ENCODE measurements at places on chromosomes 3 and 15. TPM values are rescaled to one million over a fixed set of nuclear protein-coding genes. Genes with fewer than 3 reads are reported as not detected.

KLF13 gene
- 81.4 TPM for polyA plus RNA-seq

MUC13 gene
- not detected for polyA plus RNA-seq

FBLN2 gene
- 4.4 TPM for polyA plus RNA-seq

ZDHHC19 gene
- polyA plus RNA-seq: 5.4 TPM

MESP2 gene
- polyA plus RNA-seq: not detected

ZPLD1 gene
- polyA plus RNA-seq: not detected

LCTL gene
- not detected for polyA plus RNA-seq

MUC20 gene
- 0.39 TPM for polyA plus RNA-seq

MYL3 gene
- not detected for polyA plus RNA-seq

LTK gene
- polyA plus RNA-seq: 2.0 TPM

PARP15 gene
- 16.6 TPM for polyA plus RNA-seq

MORC1 gene
- polyA plus RNA-seq: not detected

MFAP1 gene
- polyA plus RNA-seq: 10.9 TPM

TM6SF1 gene
- polyA plus RNA-seq: 0.29 TPM

ZBTB47 gene
- 0.11 TPM for polyA plus RNA-seq

CPLX3 gene
- not detected for polyA plus RNA-seq

AP3B2 gene
- 0.35 TPM for polyA plus RNA-seq

SENP8 gene
- 0.59 TPM for polyA plus RNA-seq

SLC28A1 gene
- not detected for polyA plus RNA-seq

RYR3 gene
- 0.08 TPM for polyA plus RNA-seq

RASGRF1 gene
- 2.4 TPM for polyA plus RNA-seq

ARPIN gene
- not detected for polyA plus RNA-seq

STAC gene
- polyA plus RNA-seq: not detected

Measured in IgD-negative memory B cell (primary cell).